ENCODE measurements at places on chromosomes 2 and 18. TPM values are rescaled to one million over a fixed set of nuclear protein-coding genes. Genes with fewer than 3 reads are reported as not detected.

- no peak for DNase-seq
- no peaks in the 10 kb centered on the region for H3K36me3 ChIP-seq
- no peak overlapping the region for H3K27ac ChIP-seq
- no peaks in the 10 kb centered on the region for H3K4me1 ChIP-seq
- H3K27me3 ChIP-seq: no peaks in the 10 kb centered on the region
- no peak overlapping the region for H3K4me3 ChIP-seq
Measured at GRCh38 chr2:172454404-172455120, 27.2 kb downstream of the ITGA6 start.

DNAH6 gene
- 1.8 TPM for total RNA-seq

CCDC68 gene
- 22.3 TPM for total RNA-seq

- H3K27me3 ChIP-seq: no peaks in the 10 kb centered on the region
- no peak overlapping the region for H3K4me3 ChIP-seq
- no peaks in the 10 kb centered on the region for H3K36me3 ChIP-seq
- no peaks in the 10 kb centered on the region for H3K4me1 ChIP-seq
- DNase-seq: no peak
Measured at GRCh38 chr2:35963357-35963756, 392.2 kb upstream of the CRIM1 start.

DGKD gene
- 64.4 TPM for total RNA-seq

CPLX4 gene
- not detected for total RNA-seq

Measured in colonic mucosa (tissue), 4 donors.